Tibial nerve (tissue), 4 donors: ENCODE measurements at places on chromosomes 16 and 17. TPM values are rescaled to one million over a fixed set of nuclear protein-coding genes. Genes with fewer than 3 reads are reported as not detected.
A peak's percentile ranks its signal among the peaks of the same experiment; 100 is the strongest.

GRCh38 chr16:75555213-75555706 is 792 bp downstream of the TMEM231 start:
- H3K27ac ChIP-seq = peak overlapping the region; percentile 80
- H3K36me3 ChIP-seq = no peaks in the 10 kb centered on the region
- DNase-seq = peak; percentile 63

DNA sequence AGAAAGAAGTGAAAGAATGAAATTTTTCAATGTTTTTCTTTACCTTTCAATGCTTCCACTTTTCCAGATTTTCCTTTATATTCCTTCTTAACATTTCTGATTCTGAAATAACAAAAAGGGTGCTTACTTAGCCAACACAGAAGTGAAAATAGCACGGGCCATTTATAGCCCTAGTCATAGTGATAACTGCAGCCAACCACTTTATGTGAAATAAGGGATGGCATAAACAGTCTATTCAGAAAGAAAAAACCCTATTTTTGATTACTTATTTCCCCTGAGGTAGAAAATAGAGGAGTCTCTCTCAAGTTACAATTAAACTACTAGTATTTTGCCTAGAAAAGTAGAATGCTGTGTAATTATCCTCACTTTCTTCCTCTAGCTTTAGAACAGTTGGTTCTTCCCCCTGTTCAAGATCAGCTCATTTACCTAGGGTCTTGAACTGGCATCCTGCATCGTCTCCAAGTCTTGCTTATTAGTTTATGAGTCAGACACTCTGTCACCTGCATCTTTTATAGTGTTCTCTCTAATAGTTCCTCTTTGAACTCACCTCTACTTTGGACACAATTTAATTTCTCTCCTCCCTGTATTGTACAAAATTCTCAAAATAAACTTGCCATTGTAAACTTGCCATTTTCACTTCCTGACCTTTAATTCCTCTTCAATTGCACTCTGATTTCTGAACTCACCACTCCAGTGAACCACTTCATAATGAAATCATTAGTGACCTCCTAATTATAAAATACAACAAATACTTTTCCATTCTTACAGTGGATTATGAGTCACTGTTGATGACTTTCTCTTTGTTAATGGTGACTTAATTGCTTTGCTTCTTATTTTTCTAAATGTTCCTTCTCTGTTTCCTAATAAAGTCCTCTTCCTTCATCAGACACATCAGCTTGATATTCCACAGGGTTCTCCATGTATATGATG is 23.6 kb downstream of the ABCA6 start:
- H3K27ac ChIP-seq = peak overlapping the region; percentile 53
- no peaks in the 10 kb centered on the region for H3K27me3 ChIP-seq
- H3K4me3 ChIP-seq = no peak overlapping the region

Gene TLCD2
- total RNA-seq = 7.5 TPM

DNA sequence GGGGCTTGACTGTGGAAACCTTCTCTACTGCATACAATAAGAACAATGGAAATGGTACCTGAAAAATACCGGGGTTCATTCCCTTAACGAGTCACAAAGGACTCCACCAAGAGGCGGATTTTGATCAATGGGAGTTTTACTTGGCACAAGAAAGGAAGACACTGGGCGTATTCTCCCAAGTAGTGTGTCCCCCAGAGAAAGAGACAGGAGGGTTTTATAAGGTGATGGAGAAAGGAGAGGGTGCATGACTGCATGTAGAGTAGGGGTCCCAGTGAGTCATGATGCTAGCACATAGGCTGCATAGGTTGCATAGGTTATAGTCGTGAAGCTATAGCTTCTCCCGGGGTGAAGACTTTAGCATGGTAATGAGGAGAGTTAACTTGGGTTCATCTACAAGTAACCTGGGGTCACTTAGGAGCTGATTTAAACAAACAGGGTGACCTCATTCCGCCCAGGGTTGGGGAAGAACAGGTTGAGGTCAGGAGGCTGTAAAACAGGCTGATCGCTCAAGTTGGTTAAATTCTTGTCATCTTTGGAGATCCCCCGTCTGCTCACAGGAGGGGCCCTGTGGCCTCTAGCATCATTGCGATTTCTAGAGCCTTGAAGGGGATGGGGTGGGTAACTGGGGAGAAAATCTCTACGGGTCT is 1.5 kb downstream of the MPV17L start:
- no peak for DNase-seq
- H3K27ac ChIP-seq = no peak overlapping the region
- no peaks in the 10 kb centered on the region for H3K27me3 ChIP-seq

- peaks cover 29% of the 10 kb centered on the region for H3K4me1 ChIP-seq
- peak overlapping the region; percentile 1 for H3K27ac ChIP-seq
- H3K36me3 ChIP-seq = no peaks in the 10 kb centered on the region
- no peak overlapping the region for H3K4me3 ChIP-seq
- no peaks in the 10 kb centered on the region for H3K27me3 ChIP-seq
- no peak for DNase-seq
Measured at GRCh38 chr16:15492091-15492740, 57.8 kb downstream of the BMERB1 start.

Gene LRRC3C
- total RNA-seq = not detected

DNA sequence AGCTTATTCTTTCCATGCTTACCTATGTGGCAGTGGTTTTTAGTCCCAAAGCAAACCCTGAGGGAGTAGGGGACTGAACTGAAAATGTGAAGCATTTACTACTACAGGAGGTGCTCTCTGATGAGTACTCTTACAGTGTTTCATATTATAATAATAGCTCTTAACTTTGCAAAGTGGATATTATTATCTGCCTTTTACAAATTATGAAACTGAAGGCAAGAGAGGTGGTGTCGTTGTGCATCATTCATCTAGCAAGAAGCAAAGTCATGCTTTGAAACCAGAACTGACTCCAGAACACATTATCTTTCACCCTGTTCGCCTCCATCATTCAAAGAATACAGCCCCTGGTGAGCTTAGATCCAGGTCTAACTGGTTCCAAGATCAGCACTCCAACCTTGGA is 8.2 kb upstream of the KCNH6 start:
- no peak for DNase-seq
- no peaks in the 10 kb centered on the region for H3K36me3 ChIP-seq
- H3K27me3 ChIP-seq = no peaks in the 10 kb centered on the region
- no peak overlapping the region for H3K4me3 ChIP-seq
- H3K4me1 ChIP-seq = no peaks in the 10 kb centered on the region
